ENCODE measurements at places on chromosomes 5 and 9.

GRCh38 chr5:133876266-133876665, 92.2 kb downstream of the C5orf15 start:
- DNase-seq = no peak

DNA sequence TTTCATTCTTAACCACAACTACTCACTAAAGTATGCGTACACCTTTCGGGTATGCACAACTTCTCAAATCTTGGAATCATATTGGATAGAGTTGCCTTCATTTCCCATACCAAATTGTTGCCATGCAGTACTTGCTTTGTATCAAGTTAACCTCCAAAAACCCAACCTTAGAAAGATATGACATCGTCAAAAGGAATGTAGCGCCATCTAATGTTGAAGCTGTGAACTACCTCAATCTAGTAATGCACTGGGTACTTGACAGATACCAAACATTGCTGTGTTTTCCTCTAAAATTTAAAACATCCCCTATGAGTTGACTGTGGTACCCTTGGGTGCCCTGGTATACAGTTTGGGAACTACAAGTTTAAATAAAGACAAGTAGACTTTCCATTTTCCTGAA, 318.4 kb downstream of the ARL15 start:
- no peak for DNase-seq

DNA sequence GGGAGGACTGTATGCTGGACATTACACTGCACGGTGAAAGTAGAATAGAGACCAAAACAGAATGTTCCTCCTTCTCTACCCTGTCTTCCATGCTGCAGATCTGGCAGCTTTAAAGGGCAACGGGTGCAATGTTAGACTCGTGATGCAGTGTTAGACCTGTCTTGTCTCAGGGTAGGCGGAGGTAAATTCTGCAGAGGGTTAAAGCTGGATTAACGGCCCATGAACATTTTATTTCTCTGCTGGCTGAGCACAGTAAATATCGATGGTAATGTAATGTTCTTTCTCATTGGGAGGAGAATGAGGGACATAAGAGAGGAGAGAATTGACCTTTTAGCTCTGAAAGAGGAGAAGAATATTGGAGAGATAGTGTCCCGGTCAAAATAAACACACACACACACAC, 178.9 kb downstream of the NMUR2 start:
- DNase-seq = no peak

GRCh38 chr9:68979538-68980314, 34.2 kb downstream of the PRKACG start:
- no peak for DNase-seq

GRCh38 chr9:132351404-132352045, 3.3 kb downstream of the SETX start:
- no peak for DNase-seq

DNA sequence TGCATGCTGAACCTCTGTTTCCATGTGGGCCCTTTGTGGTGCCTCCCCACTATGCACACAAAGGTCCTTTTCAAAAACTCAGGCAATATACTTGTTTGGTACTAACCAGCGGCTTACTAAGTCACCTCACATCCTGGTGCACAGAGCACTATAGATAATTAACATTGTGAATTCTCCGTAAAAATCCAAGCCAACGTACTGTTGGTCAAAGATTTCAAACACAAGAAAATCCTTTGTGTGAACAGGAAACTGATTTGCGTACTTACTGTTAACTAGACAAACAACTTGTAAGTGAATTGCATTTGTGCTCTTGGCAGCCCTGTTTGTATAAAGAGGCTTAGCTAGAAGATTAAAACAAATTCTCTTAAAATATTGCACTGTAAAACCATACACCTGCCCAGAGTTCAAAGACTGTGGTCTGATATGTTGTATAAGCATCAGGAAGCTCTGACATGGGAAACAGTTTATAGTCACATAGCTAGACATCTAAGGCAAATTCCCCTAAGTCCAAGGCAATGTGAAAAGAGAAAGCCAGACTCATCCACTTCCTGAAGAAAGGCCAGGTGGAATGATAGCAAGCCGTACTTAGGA, 125.0 kb upstream of the SLC12A2 start:
- DNase-seq = no peak

DNA sequence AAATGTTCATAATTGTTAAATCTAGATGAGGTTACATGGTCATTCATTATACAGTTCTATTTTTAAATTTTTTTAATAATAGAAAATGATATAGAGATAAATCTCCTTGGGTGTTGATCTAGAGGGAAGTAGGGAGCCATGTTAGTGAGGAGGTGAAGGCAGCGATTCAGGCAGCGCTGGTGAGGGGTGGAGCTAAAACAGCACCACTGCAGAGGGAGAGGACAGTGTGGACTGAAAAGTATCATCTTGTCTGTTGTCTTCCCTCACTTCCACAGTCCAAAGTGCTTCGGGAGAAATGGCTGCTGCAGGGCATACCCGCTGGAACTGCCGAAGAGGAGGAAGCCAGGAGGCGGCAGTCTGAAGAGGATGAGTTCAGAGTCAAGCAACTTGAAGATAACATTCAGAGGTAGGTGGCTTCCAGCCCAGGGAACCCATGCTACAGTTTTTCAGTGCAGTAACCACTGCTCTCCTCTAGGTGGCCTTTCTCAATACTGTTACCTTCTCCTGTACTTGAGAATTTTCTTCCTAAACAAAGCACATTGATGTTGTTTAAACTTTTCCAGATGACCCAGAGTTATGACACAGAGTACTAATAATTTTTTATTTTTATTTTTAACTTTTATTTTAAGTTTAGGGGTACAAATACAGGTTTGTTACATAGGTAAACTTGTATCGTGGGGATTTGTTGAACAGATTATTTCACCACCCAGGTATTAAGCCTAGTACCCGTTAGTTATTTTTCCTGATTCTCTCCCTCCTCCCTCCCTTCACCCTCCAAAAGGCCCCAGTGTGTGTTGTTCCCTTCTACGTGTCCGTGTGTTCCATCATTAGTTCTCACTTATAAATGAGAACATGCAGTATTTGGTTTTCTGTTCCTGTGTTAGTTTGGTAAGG, 100.5 kb downstream of the PALM2AKAP2 start:
- DNase-seq = peak; percentile 55

GRCh38 chr5:78544561-78545201, 103.9 kb downstream of the LHFPL2 start:
- DNase-seq = no peak

Data from neural progenitor cell (in vitro differentiated cells).